NCI-H2227 treated with DMSO at 0.1 percent for 48 hours (cell line): ENCODE measurements at places on chromosomes 13 and 19.

DNA sequence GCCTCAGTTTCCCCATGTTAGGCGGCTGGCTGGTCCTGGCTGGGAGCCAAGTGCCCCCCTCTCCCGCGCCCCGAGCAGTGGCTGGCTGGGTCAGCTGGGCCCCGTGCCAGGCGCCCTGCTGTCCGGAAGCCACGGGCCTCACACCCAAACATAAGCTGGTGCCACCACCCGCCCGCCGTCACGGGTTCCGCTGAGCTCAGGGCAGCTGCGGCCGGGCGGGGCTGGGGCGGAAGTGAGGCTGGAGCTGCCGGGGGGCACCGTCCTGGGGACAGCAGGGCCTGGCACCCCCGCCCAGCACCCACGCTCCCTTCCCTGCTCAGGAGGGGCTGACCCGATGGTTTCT lies 19.3 kb downstream of the HCN2 start:
- DNase-seq, result no peak

GRCh38 chr19:4066176-4066606 lies 508 bp downstream of the ZBTB7A start:
- no peak for DNase-seq

GRCh38 chr19:49071860-49072547 lies 495 bp downstream of the KCNA7 start:
- no peak for DNase-seq

DNA sequence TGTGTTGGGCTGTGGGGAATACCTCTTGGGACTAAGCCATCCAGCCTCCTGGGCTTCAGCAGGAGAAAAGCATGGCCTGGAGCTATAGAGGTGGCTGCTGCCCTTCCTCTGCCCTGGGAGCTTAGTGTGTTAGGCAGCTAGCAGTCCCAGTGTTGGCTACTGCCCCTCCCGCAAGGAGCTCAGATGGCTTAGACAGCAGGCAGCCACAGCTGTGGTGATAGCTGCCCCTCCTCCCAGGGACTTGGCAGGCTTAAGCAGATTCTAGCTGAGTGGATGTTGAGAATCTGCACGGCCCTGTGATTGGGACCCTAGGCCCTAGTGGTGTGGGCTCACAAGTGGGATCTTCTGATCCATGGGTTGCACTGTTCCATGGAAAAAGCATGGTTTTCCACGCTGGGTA lies 264.5 kb downstream of the TDRD3 start:
- DNase-seq, result no peak

- no peak for DNase-seq
Observed at GRCh38 chr13:90015565-90016507, 1331.7 kb upstream of the MIR17HG start.

- DNase-seq, result no peak
Observed at GRCh38 chr19:7605490-7606222, 10.0 kb downstream of the CAMSAP3 start.
